NCI-H2171 treated with DMSO at 0.1 percent for 48 hours (cell line): ENCODE measurements at places on chromosomes 6 and 20.

DNA sequence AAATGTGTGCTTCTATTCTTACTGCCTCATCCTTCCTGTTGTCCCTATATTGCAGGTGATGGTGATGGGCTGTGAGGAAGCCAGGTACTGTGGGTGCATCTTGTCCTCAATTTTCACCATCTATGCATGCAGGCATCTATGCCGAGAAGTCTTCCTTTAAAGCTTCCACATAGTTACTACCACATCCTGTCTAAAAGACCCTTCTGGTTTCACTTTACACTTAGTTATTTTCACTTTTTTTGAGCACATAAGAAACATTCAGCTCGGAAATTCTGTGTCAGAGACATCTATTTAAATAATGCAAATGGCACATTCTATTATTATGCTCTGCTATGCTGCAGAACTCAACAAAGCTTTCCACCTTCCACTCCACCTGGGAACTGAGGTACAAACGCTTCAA lies 28.2 kb upstream of the FABP7 start:
- DNase-seq: no peak

GRCh38 chr20:58710481-58711265 lies 18.1 kb downstream of the NPEPL1 start:
- no peak for DNase-seq

GRCh38 chr6:90460051-90460450 lies 126.8 kb downstream of the MAP3K7 start:
- no peak for DNase-seq

GRCh38 chr6:90192857-90193256 lies 103.8 kb downstream of the BACH2 start:
- DNase-seq: no peak

DNA sequence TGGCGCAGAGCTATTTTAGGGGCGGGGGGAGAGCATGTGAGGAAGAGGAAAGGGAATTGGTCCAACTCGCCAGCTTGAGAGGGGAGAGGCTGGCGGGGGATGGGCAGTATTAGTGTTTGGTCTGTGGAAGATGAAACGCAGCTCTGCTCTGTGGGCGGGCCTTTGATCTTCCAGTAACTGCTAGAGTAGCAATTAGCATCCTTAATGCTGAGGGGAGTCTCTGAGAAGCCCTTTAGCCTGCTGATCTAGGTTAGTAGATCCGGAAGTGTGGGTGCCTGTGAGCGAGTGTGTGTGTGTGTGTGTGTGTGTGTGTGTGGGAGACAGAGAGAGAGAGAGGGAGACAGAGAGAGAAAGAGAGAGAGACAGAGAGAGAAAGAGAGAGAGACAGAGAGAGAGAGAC lies 117.2 kb upstream of the BACH2 start:
- DNase-seq: peak; percentile 82

DNA sequence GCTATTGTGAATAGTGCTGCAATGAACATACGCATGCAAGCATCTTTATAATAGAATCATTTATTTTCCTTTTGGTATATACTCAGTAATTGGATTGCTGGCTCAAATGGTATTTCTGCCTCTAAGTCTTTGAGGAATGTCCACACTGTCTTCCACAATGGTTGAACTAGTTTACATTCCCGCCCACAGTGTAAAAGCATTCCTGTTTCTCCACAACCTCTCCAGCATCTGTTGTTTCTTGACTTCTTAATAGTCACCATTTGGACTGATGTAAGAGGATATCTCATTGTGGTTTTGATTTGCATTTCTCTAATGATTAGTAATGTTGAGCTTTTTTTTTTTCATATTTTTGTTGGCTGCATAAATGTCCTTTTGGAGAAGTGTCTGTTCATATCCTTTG lies 208.7 kb downstream of the PHF3 start:
- DNase-seq: peak; percentile 10

GRCh38 chr20:59014680-59015389 lies 4.4 kb upstream of the TUBB1 start:
- DNase-seq: no peak

- no peak for DNase-seq
These were observed 58.5 kb downstream of the DLL1 start for GRCh38 chr6:170232186-170233002.

DNA sequence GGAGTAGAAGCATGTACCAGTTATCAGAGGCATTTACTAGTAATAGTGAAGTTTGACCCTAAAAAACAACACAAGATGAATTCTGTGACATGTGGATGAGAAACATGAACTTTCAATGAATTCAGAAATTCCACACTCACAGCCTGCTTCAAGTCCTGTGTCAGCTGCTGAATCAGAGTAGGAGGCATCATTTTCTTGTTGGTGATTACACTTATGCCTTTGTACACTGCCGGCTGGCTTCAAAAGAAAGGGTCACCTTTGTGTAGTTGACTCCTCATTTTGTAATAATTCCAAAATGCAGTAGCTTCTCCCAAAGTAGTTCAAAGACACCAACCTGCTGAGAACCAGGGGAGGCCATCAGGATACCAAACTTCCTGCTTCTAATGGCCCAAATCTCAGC lies 165.5 kb downstream of the BACH2 start:
- DNase-seq: no peak

GRCh38 chr20:25692499-25692898 lies 4.2 kb downstream of the ZNF337 start:
- peak; percentile 64 for DNase-seq

GRCh38 chr6:25154034-25154596 lies 125.1 kb upstream of the CARMIL1 start:
- DNase-seq: no peak

GRCh38 chr6:4780360-4780812 lies 4.2 kb downstream of the CDYL start:
- no peak for DNase-seq

DNA sequence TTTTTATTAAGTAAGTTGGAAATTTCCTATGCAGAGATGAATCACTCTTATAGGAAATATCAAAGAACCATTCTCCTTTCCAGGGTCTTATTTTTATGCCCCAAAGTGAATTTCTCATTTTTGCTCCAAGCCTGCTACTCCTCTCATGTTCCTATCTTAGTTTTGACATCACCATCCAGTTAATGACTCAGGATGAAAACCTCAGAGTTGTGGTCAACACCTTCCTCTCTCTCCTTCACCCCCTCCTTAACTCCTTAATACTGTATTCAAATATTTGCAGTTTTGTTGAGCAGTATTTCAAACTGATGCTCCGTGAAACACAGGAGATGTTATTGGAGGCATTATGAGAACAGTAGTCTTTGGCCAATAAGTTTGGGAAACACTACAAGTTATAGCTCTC lies 64.1 kb downstream of the NRN1 start:
- DNase-seq: no peak

DNA sequence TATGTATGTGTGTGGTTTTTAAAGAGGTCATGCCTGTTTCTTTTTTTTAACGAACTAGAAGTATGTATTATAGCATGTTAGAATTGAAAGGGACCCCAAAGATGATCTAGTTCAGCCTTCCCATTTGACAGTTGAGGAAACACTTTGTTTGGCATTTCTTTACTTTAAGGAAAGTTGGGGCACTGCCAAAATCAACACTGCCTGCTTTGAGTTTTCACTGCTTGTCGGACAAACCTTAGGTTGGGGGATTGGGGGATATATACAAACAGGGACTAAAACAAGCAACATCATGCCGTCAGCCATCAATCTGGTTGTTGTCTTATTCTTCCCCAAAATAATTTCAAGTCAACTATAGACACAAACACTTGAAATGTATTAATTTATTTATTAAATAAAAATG lies 14.1 kb upstream of the CALHM6 start:
- no peak for DNase-seq

GRCh38 chr6:160714731-160715316 lies 12.8 kb downstream of the PLG start:
- no peak for DNase-seq

- peak; percentile 38 for DNase-seq
These were observed 551 bp downstream of the SYNCRIP start for GRCh38 chr6:85641897-85642773.

- no peak for DNase-seq
These were observed 158.5 kb upstream of the PMEPA1 start for GRCh38 chr20:57868310-57868709.

- DNase-seq: no peak
These were observed 12.0 kb downstream of the ITPR3 start for GRCh38 chr6:33633084-33633461.

DNA sequence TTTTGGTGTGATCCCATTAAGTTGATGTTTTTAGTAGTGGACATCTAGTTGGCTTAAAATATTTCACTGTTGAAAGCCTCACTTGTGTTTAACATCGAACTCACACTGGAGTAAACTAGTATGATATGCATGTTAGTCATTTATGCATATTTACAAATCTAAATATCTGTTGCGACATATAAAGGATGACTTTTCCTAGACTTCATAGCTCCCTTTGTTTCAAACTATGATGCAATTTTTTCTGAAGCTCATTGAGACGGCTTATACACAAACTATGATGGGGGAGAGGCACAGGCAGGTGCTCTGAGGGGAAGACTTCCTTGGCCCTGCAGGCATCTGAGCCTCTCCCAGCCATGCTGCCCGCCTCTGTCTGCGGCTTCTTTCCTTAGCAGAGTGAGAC lies 11.8 kb upstream of the FOXC1 start:
- no peak for DNase-seq

DNA sequence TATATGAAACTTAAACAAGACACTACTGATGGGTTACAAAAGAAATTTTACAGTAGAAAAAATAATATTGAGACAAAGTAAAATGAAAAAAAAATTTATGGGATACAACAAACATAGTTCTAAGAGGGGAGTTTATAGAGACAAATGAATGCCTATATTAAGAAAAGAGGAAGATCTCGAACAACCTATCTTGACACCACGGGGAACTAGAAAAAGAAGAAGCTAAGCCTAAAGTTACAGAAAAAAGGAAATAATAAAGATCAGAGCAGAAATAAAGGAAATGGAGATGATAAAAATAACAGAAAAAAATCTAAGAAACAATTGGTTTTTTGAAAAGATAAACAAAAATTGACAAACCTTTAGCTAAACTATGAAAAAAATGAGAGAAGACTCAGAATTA lies 9.1 kb upstream of the ECHDC1 start:
- no peak for DNase-seq

- DNase-seq: no peak
These were observed 426.0 kb downstream of the ADGRB3 start for GRCh38 chr6:69061066-69061465.

- no peak for DNase-seq
These were observed 4.2 kb downstream of the TPD52L1 start for GRCh38 chr6:125157725-125158124.

DNA sequence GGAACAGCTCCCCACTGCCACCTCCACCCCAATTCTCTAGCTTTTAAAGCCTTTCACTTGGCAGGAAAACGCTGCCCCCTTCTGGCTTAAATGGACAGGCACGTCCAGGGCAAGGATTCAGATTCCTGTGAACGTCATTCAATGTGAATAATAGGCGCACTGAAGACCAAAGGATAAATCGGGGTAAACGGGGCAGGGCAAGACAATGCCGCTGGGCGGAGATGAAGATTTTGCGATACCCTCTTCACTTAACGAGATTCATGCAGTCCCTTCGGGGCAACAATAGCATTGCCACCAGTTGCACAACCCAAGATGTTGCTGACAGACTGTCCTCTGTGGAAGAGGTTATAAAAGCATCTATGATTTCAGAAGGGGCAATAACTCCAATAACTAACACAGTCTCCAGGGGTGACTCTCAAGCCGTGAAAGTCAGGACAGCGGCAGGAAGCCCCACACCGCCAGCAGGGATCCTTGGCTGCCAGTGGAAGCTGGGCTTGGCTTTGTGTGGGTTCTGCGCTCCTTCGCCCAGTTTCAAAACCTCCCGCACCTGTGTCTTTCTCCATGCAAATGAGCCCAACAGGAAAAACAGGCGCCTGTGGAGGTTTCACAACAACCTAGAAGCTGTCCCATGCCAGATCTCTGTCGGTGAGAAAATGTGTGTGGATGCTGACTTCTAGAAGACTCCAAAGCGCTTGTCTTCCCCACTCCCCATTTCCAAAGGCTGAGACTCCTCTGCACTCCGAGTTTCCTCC lies 291.8 kb downstream of the BMP7 start:
- no peak for DNase-seq

GRCh38 chr6:142285235-142286087 lies 16.3 kb upstream of the ADGRG6 start:
- no peak for DNase-seq

DNA sequence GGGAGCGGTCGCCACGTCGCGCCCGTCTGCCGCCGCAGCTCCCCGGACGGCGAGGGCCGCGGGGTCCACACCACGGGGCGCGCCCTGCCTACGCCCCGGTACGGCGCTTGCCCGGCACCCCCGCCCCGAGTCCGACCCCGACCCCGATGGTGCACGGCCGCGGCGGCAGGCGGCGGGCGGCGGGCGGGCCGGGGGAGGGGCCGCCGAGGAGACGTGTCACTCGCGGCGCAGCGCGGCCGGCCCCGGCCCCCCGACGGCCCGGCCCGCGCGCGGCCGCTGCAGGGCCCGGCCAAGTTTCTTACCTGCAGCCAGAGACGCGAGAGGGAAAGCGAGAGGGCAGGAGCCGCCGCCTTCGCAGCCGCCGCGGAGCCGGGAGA lies 328 bp downstream of the RRBP1 start:
- DNase-seq: no peak

DNA sequence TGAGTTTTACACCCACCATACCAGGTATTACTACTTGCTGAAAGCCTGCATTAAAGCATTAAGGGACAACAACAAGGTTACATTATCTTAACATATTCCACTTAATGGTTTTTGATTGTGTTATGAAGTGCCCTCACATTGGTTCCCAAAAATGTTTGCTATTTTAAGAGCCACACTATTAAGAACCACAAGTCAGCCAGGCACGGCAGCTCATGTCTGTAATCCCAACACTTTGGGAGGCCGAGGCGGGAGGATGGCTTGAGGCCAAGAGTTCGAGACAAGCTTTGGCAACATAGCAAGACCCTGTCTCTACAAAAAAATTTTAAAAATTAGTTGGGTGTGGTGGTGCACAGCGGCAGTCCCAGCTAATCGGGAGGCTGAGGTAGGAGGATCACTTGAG lies 28.2 kb downstream of the ATXN1 start:
- no peak for DNase-seq

GRCh38 chr6:114874410-114874809 lies 531.6 kb upstream of the HS3ST5 start:
- DNase-seq: no peak

DNA sequence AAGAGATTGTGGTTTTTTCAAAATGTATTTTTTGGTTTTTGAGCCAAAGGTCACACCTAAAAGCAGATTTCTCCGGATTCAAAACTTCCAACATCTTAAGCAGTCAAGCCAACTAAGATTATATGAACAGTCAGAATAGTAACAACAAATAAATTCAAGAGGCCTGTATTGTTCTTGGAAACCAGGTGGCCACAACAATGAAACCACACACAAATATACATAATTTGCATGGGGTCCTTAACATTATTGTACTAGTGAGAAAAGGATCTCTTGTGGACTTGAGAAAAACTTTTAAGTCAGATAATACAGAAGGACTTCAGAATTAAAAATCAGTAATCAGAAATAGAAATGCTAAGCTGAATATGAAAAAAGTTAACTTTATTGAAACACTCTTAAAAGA lies 40.6 kb downstream of the NOL7 start:
- no peak for DNase-seq

GRCh38 chr6:135722679-135723078 lies 128.8 kb upstream of the PDE7B start:
- no peak for DNase-seq

GRCh38 chr20:10501402-10501801 lies 66.3 kb downstream of the SLX4IP start:
- DNase-seq: peak; percentile 27
